ENCODE measurements at places on chromosomes 16 and 17.

GRCh38 chr17:39092692-39093230 lies 58.7 kb downstream of the PLXDC1 start:
- peak; percentile 55 for DNase-seq

- DNase-seq: peak; percentile 69
Observed at GRCh38 chr17:81869221-81870130, 1.7 kb downstream of the ARHGDIA start.

DNA sequence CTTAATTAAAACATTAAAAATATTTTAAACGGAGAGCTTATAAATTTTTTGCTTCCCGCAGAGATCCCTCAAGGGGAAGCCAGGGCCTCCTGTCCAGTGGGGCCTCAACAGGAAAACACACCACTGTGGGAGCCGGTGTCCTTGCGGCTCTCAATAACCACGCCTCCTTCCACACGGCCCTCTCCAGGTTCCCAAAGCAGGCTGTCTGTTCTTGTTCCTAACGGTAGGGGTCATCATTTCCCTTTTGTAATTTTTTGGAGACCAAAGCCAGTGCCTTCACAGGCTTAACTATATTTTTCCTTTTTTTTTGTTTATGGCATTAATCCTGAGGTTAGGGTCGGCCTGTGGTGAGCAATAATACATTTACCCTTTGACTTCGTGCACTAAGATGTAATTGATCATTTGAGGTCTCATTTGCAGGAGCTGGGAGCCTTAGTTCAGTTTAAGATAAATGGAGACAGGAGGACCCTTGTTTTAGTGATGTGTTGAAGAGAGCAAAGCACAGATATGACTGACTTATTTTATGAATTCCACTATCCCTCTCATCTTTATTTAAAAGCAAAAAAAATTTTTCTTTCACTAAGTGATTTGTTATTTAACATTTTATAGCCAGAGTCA lies 77.5 kb upstream of the N4BP1 start:
- peak; percentile 68 for DNase-seq

DNA sequence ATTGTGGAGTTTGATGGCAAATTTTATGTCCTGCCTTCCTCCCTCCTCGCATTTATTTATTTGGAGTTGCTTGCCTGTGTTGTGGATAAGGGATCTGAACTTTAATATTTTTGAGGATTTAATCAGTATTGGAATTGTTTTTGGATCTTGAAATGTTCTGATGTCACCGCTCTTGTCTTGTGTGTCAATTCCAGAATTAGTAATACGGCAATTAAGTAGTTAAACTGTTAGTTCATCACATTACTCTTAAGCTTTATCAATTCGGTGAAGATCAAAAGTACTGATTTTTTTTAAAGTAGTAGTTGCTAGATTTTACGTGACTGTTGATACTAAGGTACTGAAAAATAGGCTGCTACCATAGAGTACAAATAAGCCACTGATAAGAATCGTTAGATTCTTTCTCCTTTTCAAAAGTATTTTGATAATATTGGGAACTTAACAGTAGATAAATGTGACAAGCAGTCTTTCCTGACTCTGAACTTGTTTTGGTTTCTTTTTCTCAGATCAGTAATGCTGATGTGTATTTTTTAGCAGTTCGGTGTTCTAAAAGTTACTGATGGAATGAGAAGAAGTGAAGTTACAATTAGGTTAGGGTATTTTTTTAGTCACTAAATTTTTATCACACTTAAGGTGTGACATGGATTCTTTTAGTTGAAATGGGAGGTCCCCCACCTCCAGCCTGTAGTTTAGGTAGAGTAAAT lies 2.0 kb downstream of the RBBP6 start:
- no peak for DNase-seq

DNA sequence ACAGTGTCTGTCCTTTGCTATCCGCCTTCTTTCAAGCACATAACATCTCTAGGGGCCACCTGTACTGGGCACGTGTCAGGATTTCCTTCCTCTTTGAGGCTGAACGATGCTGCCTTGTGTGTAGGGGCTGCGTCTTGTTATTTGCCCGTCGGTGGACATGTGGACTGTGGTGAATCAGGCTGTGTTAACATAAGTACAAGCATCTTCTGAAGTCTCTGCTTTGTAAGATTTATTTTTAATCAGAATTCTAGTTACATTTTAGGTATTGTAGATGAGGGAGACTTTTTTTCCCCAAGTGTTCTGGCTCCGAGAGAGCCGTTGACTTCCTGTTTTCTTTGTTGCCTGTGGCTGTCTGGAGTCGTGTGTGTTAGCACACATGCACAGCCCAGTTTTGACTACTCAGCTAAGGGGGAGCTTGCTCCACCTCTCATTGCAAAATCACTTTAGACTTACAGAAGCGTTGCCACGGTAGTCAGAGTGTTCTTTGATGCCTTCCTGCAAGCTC lies 26.1 kb downstream of the SPG7 start:
- peak; percentile 56 for DNase-seq

DNA sequence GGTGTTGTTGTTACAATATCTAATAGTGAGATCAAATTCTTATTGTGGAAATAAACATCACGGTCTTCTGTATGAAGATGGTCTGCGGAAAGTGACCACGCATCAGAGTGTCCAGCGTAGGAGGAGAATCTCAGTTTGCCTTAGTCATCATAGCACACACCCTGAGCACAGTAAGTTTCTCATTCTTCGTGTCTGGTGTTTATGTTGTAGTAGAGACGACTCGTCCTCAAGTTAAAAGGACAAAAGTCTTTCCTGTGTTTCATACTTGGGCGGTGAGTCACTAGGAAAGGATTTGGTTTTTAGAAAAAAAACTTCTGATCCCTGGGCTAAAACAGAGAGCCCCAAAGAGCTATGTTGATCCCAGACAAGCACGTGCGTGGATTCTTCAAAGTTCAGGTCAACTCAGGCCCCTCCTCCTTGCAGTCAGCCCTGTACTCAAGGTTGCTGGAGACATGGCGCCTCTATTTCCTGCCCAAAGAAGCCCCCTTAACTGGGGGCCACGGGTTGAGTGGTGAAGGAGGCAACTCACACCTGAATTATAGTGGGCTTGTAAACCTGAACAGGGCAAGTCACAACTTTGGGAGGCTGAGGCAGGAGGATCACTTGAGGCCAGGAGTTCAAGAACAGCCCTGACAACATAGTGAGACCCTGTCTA lies 170.4 kb downstream of the ZFHX3 start:
- no peak for DNase-seq

DNA sequence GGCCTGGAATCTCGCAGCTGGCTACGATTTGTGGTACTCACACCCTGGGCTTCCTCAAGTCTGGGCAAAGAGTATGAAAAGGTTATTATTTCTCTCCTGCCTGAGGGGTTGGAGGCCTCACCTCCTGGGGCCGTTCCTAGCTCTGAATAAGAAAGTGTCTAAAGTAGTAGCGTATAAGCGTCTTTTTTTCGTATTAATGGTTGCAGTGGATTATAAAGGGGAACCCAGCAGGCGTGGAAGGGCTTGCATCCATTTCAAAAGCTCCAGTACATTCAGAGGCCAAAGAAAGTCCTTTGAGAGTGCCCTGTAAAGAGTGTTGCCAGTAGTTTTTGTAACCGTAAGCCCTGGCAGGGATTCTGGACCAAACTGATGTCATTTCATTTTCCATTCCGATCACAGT lies 72.2 kb upstream of the MPHOSPH6 start:
- DNase-seq: no peak

- DNase-seq: peak; percentile 54
Observed at GRCh38 chr16:84598360-84598759, 19.5 kb downstream of the COTL1 start.

DNA sequence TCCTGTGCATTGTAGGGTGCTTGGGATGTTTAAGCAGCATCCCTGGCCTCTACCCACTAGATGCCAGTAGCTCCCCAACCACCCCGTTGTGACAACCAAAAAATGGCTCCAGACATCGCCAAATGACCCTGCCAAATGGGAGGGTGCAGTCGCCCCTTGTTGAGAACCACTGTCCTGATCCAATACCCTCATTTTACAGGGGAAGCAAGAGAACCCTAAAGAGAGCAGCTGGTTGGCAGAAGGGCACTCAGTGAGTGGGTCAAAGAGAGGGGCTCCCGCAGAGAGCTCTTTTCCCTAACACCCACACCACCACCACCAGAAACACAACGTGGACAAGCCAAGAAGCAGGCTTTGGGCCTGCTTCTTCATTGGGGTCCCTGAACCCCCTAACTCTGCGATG lies 18.4 kb downstream of the TEKT5 start:
- DNase-seq: no peak

DNA sequence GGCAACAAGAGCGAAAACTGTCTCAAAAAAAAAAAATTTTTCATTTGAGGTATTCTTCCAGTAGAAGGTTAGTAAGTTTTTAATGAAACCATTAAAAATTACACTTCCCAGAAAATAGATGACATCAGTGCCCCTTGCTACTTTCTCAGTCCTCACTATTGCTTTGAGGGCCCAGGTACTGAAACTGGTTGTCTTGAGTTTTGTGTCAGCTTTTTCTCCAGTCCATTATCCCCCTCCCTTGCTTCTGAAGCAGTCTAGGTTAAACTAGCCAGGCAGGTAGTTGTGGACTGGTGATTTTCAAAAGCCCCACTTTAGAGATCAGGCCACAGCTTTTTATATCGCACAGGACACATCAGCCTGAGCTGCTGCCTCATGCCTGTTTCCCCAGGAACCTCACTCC lies 10.9 kb downstream of the SMCR8 start:
- no peak for DNase-seq

Data from OCI-LY7 (cell line).